Activated CD8-positive, alpha-beta memory T cell treated with anti-CD3 and anti-CD28 coated beads for 36 hours (primary cell): ENCODE measurements at places on chromosomes 11 and 22. TPM values are rescaled to one million over a fixed set of nuclear protein-coding genes. Genes with fewer than 3 reads are reported as not detected.

SNX15 gene
- 13.7 TPM for total RNA-seq

P2RY2 gene
- not detected for total RNA-seq

KCTD14 gene
- total RNA-seq, result not detected

C22orf42 gene
- not detected for total RNA-seq

DDX10 gene
- 58.1 TPM for total RNA-seq

OR9G4 gene
- not detected for total RNA-seq

TENM4 gene
- not detected for total RNA-seq

OR8B4 gene
- total RNA-seq, result not detected

CCDC116 gene
- total RNA-seq, result 0.21 TPM

KDM4D gene
- total RNA-seq, result 0.95 TPM

RIC3 gene
- total RNA-seq, result 9.8 TPM

NTM gene
- total RNA-seq, result not detected

MS4A15 gene
- total RNA-seq, result not detected

SMTNL1 gene
- total RNA-seq, result not detected

TMEM138 gene
- total RNA-seq, result 60.8 TPM

CREB3L1 gene
- not detected for total RNA-seq

C11orf91 gene
- total RNA-seq, result not detected

PTPRCAP gene
- 151 TPM for total RNA-seq
